HCT116 (cell line): ENCODE measurements at places on chromosomes 6 and 20.

DNA sequence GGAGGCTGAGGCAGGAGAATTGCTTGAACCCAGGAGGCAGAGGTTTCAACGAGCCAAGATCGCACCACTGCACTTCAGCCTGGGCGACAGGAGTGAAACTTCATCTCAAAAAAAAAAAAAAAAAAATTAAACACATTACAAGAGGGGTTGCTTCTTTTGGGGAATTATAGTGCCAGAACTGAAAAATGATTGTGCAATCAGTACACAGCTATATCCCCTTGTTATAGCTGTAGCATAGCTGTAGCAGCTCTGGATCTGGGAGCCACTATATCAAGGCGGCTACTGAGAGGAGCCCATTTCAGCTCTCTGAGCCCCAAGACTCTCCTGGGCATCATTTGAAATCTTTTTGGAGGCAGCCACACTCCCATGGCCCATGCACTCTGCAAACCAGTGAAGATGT is 334.3 kb downstream of the TFAP2A start:
- no peak for DNase-seq

DNA sequence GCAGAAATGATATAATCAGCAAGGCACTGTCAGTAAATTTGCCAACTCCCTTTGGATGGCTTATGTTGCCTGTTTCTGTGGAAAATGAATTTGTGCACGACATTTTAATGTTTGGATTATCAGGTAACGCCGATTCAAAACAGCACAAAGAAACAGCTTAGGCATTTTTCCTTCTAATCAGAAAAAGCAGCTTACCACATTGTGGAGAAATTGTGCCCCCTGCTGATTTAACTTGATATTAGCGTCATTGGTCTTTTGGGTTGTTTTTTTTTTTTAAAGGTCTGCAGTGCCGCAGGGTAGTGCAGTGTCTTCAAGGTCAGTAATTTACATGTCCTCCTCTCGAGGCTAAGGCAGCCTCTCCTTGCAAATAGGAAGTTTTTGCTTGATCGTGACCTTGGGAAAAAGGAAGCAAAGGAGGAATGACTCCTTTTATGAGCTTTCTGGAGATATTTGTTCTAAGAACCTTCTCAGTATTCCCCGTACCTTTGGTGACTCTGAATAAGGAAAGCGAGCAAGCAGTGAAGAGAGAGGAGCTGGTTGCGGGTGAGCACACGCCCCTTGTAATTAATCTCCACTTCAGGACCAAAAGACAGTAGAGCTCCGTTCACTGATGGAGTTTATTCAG is 79.1 kb downstream of the ELOVL4 start:
- DNase-seq, result peak; percentile 76

- DNase-seq, result no peak
Measured at GRCh38 chr6:2877960-2878359, 25.1 kb downstream of the SERPINB9 start.

GRCh38 chr20:24892931-24893330 is 56.1 kb upstream of the CST7 start:
- no peak for DNase-seq
